ENCODE measurements at places on chromosomes 11 and 22. TPM values are rescaled to one million over a fixed set of nuclear protein-coding genes. Genes with fewer than 3 reads are reported as not detected.

The MMP8 gene
- 0.15 TPM for polyA plus RNA-seq

- DNase-seq: no peak
These were observed 12.7 kb upstream of the CNTF start for GRCh38 chr11:58609723-58610122.

The IRAG1 gene
- polyA plus RNA-seq: 5.1 TPM

DNA sequence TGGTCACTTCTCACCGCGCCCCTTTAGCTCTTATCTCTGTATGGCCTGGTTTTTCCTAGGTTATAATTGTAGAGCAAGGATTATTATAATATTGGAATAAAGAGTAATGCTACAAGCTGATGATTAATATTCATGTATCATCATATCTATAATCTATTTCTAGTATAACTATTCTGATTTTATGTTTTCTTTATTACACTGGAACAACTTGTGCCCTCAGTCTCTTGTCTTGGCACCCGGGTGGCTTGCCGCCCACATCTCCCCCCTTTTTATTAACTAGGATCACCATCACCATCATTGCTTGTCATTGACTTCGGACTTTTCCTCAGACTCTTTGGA is 11.0 kb downstream of the OR52K1 start:
- DNase-seq: no peak

- no peak for DNase-seq
These were observed 1.5 kb downstream of the RANGAP1 start for GRCh38 chr22:41284465-41284864.

The C22orf31 gene
- 2.4 TPM for polyA plus RNA-seq

The SLN gene
- 1,162 TPM for polyA plus RNA-seq

GRCh38 chr11:69388661-69389060 is 92.8 kb upstream of the LINC01488 start:
- DNase-seq: no peak

DNA sequence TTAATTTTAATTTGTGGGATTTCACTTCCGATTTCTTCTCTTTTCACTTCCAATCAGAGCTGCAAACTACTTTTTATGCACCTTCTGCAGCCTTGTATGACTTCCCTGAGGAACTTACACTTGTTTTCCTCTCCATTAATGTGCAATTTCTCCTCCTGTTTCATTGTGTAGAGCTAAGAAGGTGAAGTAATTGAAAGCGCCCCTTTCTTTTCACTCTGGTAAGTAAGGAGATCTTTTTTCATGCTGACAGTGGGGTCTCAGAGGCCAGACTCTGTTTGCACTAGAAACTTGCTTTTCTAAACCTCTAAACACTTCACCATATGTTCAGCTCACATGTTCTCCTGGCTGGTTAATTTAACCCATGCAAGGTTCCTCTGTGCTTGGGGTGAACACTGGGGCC is 117.0 kb downstream of the FANCF start:
- no peak for DNase-seq
